ENCODE measurements at places on chromosomes 16 and 17. TPM values are rescaled to one million over a fixed set of nuclear protein-coding genes. Genes with fewer than 3 reads are reported as not detected.
A peak's percentile ranks its signal among the peaks of the same experiment; 100 is the strongest.

ALOX15B gene
- total RNA-seq: not detected

PEX12 gene
- total RNA-seq: 10.1 TPM

CSH1 gene
- total RNA-seq: not detected

ZFP3 gene
- 1.9 TPM for total RNA-seq

RPAIN gene
- total RNA-seq: 15.7 TPM

CRYBA1 gene
- not detected for total RNA-seq

GRCh38 chr17:41054025-41054424 lies 1.0 kb downstream of the KRTAP2-2 start:
- H3K27ac ChIP-seq: no peak overlapping the region
- peaks cover 6% of the 10 kb centered on the region for H3K36me3 ChIP-seq
- peaks cover 22% of the 10 kb centered on the region for H3K4me1 ChIP-seq
- no peak overlapping the region for H3K4me3 ChIP-seq

- H3K27ac ChIP-seq: peak overlapping the region; percentile 48
- DNase-seq: peak; percentile 66
- no peaks in the 10 kb centered on the region for H3K36me3 ChIP-seq
- peak overlapping the region; percentile 97 for H3K4me3 ChIP-seq
Measured at GRCh38 chr17:64262198-64262999, 661 bp downstream of the TEX2 start.

DNA sequence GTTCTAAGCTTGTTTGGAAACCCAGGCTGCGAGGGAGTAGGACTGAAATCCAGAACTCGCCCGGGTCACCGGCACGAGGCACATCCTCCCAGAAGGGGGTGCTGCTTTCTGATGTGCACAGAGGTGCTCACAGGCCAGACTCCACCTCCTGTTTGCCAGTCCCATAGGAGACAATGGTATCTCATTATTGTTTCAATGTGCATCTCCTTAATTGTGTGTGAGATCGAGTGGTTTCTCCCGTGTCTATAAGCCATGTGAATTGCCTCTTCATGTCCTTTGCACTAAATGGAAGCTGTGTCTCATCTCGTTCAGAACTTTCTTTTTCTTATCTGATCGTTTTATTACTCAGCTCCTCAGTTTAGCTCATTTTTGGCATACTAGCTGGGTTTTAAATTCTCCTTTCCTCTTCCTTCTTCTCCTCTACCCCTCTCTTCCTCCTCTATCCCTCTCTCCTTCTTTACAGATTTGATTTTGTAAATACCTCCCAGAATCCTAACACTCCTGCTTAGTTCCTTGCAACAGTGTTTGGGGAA lies 32.1 kb upstream of the PRKCB start:
- H3K4me1 ChIP-seq: no peaks in the 10 kb centered on the region
- H3K27ac ChIP-seq: no peak overlapping the region
- no peaks in the 10 kb centered on the region for H3K36me3 ChIP-seq
- no peak overlapping the region for H3K4me3 ChIP-seq
- DNase-seq: peak; percentile 53

DNA sequence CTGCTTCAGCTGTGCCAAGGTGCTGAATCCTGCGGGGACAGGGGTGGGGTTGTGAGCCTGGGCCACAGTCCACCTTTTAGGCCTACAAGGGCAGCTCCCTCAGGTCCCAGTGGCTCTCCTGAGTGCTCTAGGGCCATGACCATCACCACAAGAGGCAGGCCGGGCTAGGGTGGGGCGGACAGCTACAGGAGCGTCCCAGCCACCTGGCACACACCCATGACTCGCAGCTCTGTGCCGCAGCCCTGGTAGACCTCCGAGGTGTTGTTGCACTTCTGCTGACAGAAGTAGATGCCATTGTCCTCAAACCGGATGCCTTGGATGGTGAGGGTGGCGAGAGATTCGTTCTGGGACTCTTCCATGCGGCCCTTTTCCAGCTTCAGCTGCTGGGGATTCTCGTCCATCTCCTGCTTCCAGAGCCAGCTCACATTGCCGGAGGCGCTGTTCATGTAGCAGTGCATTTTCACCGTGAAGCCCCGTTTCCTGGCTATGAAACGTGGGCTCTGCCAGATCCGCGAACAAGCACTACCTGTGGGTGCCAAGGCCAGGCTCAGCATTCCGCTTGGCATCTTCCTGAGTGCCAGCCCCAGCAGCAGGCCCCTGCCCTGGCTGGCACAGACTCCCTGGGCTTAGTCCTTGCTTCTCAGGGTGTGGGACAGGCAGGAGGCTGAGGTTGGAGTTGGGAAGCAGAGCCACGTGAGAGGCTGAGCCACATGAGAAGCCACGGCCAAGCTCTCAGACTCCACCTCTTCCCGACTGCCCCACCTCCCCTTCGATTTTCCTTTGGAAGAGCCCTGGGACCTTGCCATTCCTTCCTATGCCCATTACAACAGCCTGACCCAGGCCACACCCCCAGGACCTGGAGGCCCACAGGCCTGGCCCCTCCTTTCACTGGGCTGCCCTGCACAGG lies 2.0 kb downstream of the CD79B start:
- no peak for DNase-seq
- no peak overlapping the region for H3K4me3 ChIP-seq
- H3K36me3 ChIP-seq: no peaks in the 10 kb centered on the region
- H3K27me3 ChIP-seq: peaks cover 7% of the 10 kb centered on the region

DNA sequence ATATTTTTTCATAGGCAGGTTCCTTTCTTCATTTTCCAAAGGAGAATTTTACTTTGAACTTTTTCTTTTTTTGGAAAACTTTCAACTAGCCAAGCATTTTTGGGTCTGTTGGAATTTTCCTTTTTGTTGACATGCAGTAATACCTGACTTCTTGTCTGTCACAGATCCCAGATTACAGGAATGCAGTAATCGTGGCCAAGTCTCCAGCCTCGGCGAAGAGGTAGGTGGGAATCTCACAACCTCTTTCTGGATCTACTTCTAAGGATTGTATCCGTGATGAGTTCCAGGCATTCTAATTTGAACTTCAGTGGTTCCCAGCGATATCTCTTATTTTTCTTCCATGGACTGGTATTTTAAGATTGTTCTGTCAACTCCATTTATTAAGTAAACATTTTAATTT lies 31.7 kb downstream of the PRPSAP2 start:
- H3K27me3 ChIP-seq: no peaks in the 10 kb centered on the region
- H3K27ac ChIP-seq: no peak overlapping the region
- DNase-seq: no peak
- no peak overlapping the region for H3K4me3 ChIP-seq

- DNase-seq: peak; percentile 69
- H3K36me3 ChIP-seq: no peaks in the 10 kb centered on the region
- H3K4me3 ChIP-seq: no peak overlapping the region
- H3K27me3 ChIP-seq: no peaks in the 10 kb centered on the region
- no peak overlapping the region for H3K27ac ChIP-seq
- H3K4me1 ChIP-seq: no peaks in the 10 kb centered on the region
Measured at GRCh38 chr16:546909-547770, 13.1 kb upstream of the PRR35 start.

- H3K4me3 ChIP-seq: no peak overlapping the region
- no peaks in the 10 kb centered on the region for H3K27me3 ChIP-seq
- no peak overlapping the region for H3K27ac ChIP-seq
- H3K36me3 ChIP-seq: no peaks in the 10 kb centered on the region
Measured at GRCh38 chr17:50955667-50956120, 89.5 kb upstream of the TOB1 start.

- no peak for DNase-seq
- peaks cover 22% of the 10 kb centered on the region for H3K4me1 ChIP-seq
- no peaks in the 10 kb centered on the region for H3K27me3 ChIP-seq
Measured at GRCh38 chr17:59353936-59354755, 22.7 kb downstream of the YPEL2 start.

GRCh38 chr17:74531231-74531761 lies at the start of gene CD300LB:
CD300LB (minus strand) TSS chr17:74531475; CDS start chr17:74531350, 125 bp downstream.
- no peak within 1 kb of the TSS for H3K27ac ChIP-seq
- no peak for DNase-seq
- H3K36me3 ChIP-seq: no peaks in the 10 kb centered on the region
- H3K27me3 ChIP-seq: peaks cover 14% of the 10 kb centered on the region

DNA sequence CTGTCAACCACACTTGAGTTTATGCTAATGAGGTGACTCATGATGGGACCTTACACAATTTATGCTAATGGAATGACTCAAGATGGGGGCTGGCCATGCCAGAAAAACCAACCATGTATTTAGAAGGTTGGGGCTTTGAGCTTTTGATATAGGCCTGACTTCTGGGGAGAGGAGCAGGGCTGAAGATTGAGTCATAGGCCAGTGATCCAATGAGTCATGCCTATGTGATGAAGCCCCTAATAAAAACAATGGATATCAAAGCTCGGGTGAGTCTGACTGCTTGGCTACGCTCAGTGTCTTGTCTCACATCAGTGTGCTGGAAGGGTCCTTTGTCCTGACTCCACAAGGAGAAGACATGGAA lies 7.3 kb downstream of the MFSD6L start:
- no peak overlapping the region for H3K4me3 ChIP-seq
- H3K27ac ChIP-seq: peak overlapping the region; percentile 45
- no peaks in the 10 kb centered on the region for H3K36me3 ChIP-seq

- no peaks in the 10 kb centered on the region for H3K36me3 ChIP-seq
- H3K4me1 ChIP-seq: no peaks in the 10 kb centered on the region
- H3K27ac ChIP-seq: no peak overlapping the region
- DNase-seq: no peak
- H3K4me3 ChIP-seq: no peak overlapping the region
Measured at GRCh38 chr17:72931163-72931562, 161.3 kb downstream of the SLC39A11 start.

Measured in GM23248 (cell line).